8988T (cell line): ENCODE measurements at places on chromosomes 1 and 21.

DNA sequence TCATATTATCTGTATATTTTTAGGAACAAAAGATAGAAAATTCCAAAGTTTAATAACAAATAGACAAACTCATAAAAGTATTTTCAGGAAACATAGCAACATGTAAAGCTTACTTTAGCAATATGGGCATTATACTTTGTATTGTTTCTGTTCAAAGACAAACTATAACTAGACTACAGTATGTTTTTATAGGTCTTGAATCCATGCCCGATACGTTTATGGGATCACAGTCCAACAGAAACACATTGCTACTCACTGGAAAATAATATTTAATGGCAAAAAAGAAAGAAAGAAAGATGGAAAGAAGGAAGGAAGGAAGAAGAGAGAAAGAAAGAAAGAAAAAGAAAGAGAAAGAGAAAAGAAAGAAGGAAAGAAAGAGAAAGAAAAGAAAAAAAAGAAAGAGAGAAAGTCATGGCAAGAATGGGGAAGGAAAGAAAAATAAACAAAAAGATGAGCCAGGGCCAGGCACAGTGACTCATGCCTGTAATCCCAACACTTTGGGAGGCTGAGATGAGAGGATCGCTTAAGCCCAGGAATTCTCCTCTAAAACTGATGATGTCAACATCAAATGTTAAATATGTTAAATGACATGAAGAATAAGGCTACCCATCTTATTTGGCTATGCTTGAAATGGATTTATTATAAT lies 32.7 kb downstream of the TM2D1 start:
- no peak for DNase-seq

DNA sequence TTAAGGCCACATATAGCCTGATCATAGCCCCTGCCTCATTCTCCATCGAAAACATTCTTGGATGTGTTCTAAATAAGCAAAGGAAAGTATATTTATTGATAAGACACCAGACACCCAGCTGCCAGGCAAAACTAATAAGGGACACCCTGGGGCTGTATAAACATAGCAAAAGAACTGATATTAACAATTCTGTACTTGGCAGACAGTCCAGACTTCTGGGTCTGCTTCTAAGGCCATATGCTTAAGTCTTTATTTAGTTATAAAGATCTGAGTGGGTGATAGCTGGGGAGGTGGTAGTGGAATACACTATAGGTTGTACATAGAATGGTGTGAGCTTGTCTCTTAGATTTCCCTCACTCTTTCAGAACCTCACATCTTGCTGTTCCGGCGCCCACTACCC lies 3.9 kb downstream of the CKS1B start:
- DNase-seq, result no peak

DNA sequence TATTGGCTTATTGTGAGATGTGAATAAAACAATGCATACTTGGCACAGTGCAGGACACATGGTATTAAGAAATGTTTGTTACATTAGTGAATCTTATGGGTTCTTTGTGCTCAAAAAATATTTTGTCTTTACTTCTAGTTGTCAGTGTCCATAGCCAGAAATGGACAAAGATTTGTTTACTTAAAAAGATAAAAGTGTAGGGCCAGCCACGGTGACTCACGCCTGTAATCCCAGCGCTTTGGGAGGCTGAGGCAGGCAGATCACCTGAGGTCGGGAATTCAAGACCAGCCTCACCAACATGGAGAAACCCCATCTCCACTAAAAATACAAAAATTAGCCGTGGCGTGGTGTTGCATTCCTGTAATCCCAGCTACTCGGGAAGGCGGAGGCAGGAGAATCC lies 654.6 kb upstream of the NEGR1 start:
- DNase-seq, result no peak

DNA sequence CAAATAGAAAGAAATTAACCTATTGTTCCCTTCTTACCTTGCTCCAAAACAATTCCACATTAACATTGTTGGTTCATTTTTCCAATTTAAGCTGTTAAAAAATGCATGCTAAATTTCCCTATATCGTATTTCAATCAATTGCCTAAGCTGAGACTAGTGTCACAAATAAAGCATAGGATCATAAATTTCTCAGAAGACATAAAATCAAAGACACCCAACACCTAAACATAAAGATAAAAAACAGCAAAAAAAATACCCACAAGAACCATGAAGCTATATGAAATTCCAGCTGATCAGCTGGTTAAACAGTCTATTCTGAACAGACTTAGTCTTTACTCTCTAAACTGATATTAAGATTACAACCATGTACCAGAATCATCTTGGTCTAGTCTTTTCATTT lies 32.3 kb downstream of the ACBD6 start:
- DNase-seq, result no peak

GRCh38 chr1:234001817-234002216 lies 97.3 kb downstream of the SLC35F3 start:
- no peak for DNase-seq

DNA sequence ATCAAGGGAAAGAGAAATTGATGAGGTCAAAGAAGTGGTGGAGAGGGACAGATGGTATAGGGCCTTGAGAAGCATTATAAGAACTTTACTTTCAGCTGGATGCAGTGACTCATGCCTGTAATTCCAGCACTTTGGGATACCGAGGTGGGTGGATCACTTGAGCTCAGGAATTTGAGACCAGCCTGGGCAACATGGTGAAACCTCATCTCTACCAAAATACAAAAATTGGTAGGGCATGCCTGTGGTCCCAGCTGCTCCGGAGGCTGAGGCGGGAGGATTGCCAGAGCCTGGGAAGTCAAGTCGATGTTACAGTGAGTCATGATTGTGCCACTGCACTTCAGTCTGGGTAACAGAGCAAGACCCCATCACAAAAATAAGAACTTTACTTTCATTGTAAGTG lies 5.7 kb downstream of the TMEM50A start:
- DNase-seq, result no peak

DNA sequence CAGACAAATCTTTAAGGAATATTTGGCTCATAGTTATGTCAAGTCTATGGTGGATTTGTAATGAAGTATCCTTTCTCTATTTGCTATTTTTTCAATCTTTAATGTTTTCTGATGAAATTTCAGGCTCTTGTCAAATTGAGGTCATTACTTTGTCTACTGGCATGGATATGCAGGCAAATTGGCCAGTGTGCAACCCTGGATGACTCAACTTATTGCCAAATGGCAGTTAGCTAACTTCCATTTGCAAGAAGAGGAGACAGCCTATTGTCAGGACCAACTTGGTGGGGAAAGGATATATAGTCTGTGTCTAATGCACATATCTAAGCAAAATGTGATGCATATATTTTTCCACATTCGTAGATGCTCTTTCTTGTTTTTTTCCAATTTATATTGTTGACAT lies 530.5 kb downstream of the PTBP2 start:
- no peak for DNase-seq

DNA sequence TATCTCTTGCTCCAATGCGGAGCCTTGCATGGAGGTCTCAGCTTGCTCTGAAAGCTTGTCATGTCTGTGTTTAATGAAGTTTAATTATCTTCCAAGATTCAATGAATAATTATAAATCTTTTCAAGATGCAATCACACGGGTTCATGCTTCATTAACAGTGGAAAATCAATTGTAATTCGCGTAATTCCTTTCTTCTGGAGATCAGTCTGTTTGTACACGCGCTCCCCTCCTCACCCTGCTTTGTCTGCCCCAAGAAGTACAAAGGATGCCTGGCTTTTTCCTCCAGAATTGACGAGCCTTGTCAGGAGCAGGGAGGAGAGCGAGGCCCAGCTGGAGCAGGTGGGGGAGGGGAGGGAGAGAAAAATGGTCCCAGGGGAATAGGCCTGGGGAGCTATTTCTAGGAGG lies 65.0 kb upstream of the DISP3 start:
- DNase-seq, result no peak

- no peak for DNase-seq
Observed at GRCh38 chr1:203098914-203099520, 13.2 kb upstream of the MYOG start.

GRCh38 chr1:27026621-27027574 lies 14.2 kb upstream of the TENT5B start:
- no peak for DNase-seq

GRCh38 chr1:184597650-184598357 lies 156.9 kb downstream of the EDEM3 start:
- no peak for DNase-seq

- DNase-seq, result no peak
Observed at GRCh38 chr1:112387807-112388206, 8.2 kb upstream of the CTTNBP2NL start.

DNA sequence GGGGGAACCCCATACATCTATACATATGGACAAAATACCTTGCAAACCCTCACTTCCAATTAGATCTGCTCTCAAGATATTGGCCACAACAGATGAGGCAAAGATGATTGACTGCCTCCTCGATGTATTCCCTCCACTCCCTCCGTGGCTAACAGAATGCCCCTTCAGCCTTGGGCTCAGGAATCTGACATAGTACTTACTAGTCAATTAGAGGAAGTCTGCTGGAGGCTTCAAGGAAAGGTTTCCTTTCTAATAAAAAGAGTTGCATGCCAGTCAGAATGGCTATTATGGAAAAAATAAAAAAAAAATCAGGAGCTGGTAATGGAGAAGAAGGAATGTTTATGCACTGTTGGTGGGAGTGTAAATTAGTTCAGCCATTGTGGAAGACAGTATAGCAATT lies 90.4 kb upstream of the VAV3 start:
- no peak for DNase-seq

- DNase-seq, result no peak
Observed at GRCh38 chr1:24286246-24287010, 32.7 kb upstream of the GRHL3 start.
